ENCODE measurements at places on chromosomes 1 and 21. TPM values are rescaled to one million over a fixed set of nuclear protein-coding genes. Genes with fewer than 3 reads are reported as not detected.
A peak's percentile ranks its signal among the peaks of the same experiment; 100 is the strongest.

DNA sequence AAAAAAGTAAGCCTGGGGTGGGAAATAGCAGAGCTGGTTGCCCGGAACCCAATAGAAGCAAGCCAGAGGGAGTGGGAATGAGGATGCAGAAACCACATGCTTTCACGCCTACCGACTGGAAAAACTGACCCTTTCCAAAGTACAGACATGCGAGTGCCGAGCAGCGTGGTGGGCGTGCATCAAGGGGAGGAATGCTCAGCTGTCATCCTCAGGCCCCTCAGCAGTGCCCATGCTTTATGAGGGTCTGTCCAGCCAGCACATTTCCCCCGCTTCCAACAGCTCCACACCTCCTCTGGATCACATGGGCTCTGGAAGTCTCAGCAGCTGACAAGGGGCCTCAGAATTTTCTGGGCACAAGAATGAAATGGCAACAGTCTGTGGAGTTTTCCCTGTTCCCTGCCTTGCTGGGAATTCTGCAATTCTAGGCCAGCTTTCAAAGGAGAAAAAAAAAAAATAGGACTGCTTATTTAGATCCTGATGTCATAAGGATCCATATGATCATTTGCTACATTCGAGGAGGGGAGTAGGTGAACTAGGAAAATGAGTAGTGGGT lies 19.1 kb upstream of the IKBKE start:
- DNase-seq = no peak

- peak; percentile 20 for DNase-seq
Observed at GRCh38 chr1:183022202-183023145, 746 bp upstream of the LAMC1 start.

GRCh38 chr1:152621993-152622392 lies 910 bp downstream of the LCE3A start:
- no peak for DNase-seq

- DNase-seq = no peak
Observed at GRCh38 chr1:38569932-38570656, 289.5 kb downstream of the RRAGC start.

DNA sequence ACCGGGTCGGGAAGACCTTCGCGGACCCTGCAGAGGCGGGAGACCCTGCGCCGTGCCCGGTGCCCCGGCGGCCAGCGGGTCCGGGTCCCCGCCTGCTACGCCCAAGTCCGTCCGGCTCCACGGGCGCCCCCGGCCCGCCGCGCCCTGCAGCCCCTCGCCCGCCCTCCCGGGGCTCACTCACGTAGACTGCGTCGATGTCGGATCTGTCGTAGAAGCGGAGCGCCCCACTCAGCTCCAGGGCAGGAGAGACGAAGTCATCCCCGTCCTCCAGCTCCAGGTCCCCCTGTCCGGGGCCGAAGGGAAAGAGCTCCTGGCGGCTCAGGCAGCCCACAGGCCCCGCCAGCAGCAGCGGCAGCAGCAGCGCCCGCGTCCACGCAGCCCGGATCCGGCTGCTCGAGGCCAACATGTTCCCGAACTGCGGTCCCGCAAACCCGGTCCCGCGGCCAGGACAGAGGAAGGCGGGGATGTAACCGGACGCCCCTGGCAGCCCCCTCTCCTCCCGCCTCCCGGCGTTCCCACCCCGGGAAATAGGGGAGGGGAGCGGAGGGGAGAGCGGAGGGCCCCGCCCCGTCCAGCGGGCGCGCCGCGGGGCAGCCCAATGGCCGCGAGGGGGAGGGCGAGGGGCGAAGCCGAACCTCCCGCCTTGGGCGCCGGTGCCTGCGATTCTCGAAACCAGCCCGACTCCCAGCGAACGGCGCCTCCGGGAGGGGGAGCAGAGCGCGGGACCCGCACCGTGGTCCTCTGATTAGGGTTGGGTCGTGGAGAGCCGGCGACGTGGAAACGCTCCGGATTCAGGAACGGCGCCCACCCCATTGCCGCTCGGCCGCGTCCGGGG lies at the start of gene NID1:
Gene NID1 (minus strand): TSS at position 417 of the 835 bp plus-strand sequence. CDS start 11 bp downstream, at position 406.
- DNase-seq = peak; percentile 11

The OR10Z1 gene
- not detected for total RNA-seq

The DIO1 gene
- not detected for total RNA-seq

DNA sequence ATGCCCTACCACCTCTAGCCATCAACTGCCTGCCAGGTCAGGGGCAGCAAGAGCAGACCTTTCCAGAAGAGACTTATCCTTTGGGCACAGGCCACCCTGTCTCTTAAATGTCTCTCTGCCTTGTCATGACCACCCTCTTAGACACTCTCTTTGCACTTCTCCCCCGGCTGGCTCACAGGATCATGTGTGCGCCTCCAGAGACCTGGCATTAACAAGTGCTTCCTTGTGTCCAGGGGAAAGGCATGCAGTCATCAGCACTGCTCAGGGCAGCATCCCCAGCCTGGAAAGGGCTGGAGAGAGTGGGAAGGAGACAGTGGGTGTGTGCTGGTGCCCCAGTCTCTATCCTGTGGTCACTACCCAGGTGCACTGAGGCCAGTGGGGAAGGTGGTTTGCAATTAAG lies 85.2 kb upstream of the TLR5 start:
- DNase-seq = no peak

The LAMB3 gene
- 1.3 TPM for total RNA-seq

GRCh38 chr1:204891860-204892259 lies 21.2 kb downstream of the NFASC start:
- no peak for DNase-seq

The CNR2 gene
- 0.04 TPM for total RNA-seq

GRCh38 chr1:153552335-153552734 lies 3.3 kb upstream of the S100A3 start:
- DNase-seq = no peak

The ERICH3 gene
- total RNA-seq = not detected

The RAD54L gene
- 54.0 TPM for total RNA-seq

DNA sequence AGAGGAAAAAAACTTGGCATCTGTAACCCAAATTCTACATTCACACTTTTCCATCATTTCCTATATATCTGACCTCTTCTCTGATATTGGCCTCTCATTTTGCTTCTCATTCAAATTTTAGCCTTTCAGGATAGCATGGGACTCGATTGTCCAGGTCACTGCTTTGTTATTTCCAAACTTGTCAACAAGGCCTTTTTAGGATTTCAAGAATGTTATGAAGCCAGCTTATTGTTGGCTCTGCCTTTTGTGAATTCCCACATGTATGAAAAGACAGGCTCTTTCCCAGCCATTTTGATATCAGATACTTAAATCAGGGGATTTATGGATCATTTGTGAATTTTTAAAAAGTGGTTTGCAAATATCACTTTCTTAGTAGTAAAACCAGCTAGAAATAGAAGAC lies 663.5 kb downstream of the NCAM2 start:
- no peak for DNase-seq

DNA sequence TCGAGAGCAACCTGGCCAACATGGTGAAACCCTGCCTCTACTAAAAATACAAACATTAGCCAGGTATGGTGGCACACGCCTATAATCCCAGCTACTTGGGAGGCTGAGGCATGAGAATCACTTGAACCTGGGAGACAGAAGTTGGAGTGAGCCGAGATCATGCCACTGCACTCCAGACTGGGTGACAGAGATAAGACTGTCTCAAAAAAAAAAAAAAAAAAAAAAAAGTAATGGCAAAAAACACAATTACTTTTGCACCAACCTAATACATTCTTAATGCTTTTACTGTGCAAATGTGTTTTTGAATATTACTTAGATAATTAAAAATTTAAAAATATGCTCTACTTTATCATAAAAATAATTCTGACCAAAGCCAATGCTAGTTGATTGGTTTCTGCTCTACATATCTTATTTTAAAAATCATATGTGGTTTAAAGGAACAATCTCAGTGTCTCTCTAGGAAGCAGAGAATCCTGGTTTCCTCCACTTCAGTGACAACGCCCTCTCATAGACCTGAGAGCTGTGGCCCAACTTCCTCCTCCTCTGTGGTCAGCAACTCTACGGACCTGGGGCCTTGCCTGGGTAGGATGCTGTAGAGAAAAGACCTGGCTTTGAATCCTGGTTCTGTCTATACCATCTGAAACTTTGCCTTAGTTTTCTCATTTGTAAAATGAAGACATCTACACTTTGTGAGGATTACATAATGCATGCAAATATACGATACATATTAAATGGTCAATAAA lies 64.7 kb downstream of the TGFBR3 start:
- DNase-seq = no peak

GRCh38 chr1:39919545-39919944 lies 17.8 kb upstream of the MYCL start:
- peak; percentile 53 for DNase-seq

GRCh38 chr1:202016022-202016810 lies 5.8 kb downstream of the ELF3 start:
- no peak for DNase-seq

The TARS2 gene
- 31.9 TPM for total RNA-seq

DNA sequence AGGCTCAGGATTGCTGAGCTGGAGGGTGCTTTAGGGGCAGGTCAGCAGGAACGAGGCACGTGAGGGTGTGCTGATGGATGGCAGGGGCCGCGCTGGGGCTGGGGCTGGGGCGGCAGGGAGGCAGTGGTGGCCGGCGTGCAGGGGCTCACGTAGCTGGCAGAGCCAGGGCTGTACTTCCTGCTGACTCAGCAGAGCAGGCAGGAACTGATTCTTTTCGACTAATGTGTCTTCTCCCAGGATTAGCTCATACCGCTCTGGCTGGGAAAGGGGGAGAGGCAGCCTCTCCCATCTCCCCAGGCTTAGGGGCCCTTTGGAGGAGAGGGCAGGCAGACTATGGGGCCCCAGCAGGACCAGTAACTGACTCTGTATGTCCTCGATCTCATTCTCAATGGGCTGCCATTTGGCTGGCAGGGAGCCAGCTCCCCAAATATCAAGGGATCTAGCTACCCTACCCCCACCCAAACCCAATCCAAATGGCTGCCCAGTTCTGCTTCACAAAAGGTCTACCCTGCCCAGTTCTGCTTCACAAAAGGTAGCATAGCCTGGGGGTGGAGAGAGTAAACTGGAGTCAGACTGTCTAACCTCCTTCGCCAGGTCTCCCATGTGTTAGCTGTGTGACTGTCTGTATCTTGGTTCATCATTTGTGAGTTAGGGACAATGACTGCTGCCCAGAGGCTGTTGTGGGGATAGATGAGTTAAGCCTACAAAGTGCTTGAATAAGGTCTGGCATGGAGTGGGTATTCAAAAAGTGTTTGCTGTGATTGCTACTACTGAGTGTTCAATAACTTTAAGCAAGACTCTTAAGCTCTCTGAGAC lies 100.1 kb upstream of the SLC2A1 start:
- DNase-seq = peak; percentile 24

DNA sequence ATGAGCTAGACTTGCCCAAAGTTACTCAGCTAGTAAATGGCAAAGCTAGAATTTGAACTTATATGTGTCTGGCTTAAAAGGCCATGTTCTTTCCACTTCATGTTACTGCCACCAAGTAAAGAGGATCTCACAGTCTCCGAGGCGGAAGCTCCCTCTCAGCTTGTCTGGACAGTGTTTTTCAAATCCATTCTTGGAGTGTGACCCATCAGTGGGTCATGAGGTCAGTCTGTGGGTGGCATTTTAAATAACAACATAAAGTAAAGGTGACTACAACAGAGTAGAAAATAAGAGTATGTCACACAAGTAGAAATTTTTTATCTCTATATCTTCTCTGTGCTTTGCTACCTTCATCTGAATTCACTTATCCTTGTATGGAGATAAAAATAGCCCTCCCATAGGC lies 3.2 kb upstream of the HMGB4 start:
- no peak for DNase-seq

GRCh38 chr1:24463776-24464735 lies 38.6 kb upstream of the RCAN3 start:
- DNase-seq = no peak

GRCh38 chr21:32101277-32101676 lies 177.6 kb downstream of the MIS18A start:
- no peak for DNase-seq

- no peak for DNase-seq
Observed at GRCh38 chr1:157774412-157774811, 2.5 kb downstream of the FCRL2 start.

GRCh38 chr1:155253208-155253607 lies 2.1 kb downstream of the ENTREP3 start:
- no peak for DNase-seq

DNA sequence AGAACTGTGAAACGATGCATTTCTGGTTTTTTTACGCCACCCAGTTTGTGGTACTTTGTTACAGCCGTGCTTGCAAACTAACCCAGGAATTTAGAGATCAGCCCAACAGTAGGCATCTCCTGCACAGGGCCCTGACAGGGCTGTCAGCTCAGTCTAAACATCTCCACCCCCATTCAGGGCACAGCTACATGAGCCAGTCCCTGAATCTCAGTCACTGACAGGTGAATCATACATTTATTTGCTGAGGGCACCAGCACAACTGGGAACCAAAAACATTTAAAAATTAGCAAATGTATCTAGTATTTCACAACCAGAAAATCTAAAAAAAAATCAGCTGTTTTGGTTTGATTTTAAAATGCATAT lies 30.7 kb downstream of the PRDX6 start:
- no peak for DNase-seq

DNA sequence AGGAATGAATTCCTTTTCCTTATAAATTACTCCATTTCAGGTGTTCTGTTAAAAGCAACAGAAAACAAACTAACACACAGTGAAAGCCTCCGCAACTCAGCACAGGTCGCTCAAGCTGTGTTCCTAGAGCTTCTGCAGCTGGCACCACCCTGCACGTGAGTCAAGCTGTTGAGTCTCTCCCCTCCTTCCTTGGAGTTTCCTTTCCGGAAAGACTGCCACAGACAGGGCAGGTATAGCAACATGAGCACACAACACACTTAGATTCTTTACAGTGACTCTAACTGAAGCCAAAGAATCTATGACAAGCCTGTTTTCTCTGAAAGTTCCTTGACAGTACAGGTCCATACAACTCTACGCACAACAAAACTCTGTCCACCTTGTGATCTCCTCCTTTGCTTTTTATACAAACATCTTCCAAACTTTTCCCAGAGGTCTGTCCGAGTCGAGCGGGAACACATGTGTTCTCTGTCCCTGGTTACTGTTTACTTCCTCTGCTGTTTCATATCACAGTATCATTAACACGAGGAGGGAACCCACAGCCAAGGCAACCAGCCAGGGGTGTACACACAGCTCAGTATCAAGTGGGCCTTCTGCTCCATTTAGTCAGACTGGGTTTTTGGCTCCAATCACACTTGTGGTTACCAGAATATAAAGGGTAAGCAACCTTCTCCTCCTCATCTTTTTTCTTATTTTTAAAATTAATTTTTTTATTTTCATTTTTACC lies 38.7 kb upstream of the DESI2 start:
- no peak for DNase-seq

The PTGFRN gene
- total RNA-seq = 1.3 TPM

- DNase-seq = no peak
Observed at GRCh38 chr1:155454096-155454495, 108.5 kb downstream of the ASH1L start.

GRCh38 chr1:235266325-235266724 lies 61.7 kb downstream of the ARID4B start:
- DNase-seq = no peak

Data from activated CD4-positive, alpha-beta T cell treated with anti-CD3 and anti-CD28 coated beads, Interleukin-2, amount 10 ng/mL, durations not matched to agents 7 days and 5 days (primary cell).